ENCODE measurements at places on chromosomes 4 and X. TPM values are rescaled to one million over a fixed set of nuclear protein-coding genes. Genes with fewer than 3 reads are reported as not detected.

UCP1 gene
- total RNA-seq, result not detected

YY2 gene
- 1.2 TPM for total RNA-seq

HSD17B13 gene
- total RNA-seq, result not detected

NLGN3 gene
- not detected for total RNA-seq

KCNIP4 gene
- 0.80 TPM for total RNA-seq

OPN1LW gene
- not detected for total RNA-seq

P2RY10 gene
- not detected for total RNA-seq

PRR32 gene
- total RNA-seq, result not detected

PTCHD1 gene
- total RNA-seq, result not detected

MAN2B2 gene
- 13.0 TPM for total RNA-seq

SYP gene
- 0.29 TPM for total RNA-seq

KLHL5 gene
- total RNA-seq, result 62.7 TPM

SRPX gene
- 32.0 TPM for total RNA-seq

UGT2B7 gene
- total RNA-seq, result 21.3 TPM

DDIT4L gene
- total RNA-seq, result 3.1 TPM

FAM241A gene
- 1.4 TPM for total RNA-seq

STS gene
- total RNA-seq, result 2.2 TPM

SULT1B1 gene
- total RNA-seq, result not detected

KDR gene
- 1.4 TPM for total RNA-seq

WAS gene
- total RNA-seq, result 0.29 TPM

SUPT20HL1 gene
- total RNA-seq, result not detected

GPRASP1 gene
- 0.98 TPM for total RNA-seq

GPC3 gene
- total RNA-seq, result 3.3 TPM

ATP2B3 gene
- total RNA-seq, result not detected

TNMD gene
- not detected for total RNA-seq

ETDB gene
- total RNA-seq, result not detected

BRS3 gene
- total RNA-seq, result not detected

FRAS1 gene
- 9.1 TPM for total RNA-seq

MAGEC3 gene
- not detected for total RNA-seq

PABPC4L gene
- total RNA-seq, result 1.4 TPM

DGAT2L6 gene
- not detected for total RNA-seq

ARMCX2 gene
- total RNA-seq, result 29.4 TPM

TRIM61 gene
- total RNA-seq, result not detected

PPARGC1A gene
- 1.4 TPM for total RNA-seq

WNK3 gene
- 1.4 TPM for total RNA-seq

F11 gene
- total RNA-seq, result not detected

ERAS gene
- total RNA-seq, result not detected

SORBS2 gene
- 20.3 TPM for total RNA-seq

VGLL1 gene
- total RNA-seq, result 7.8 TPM

GLUD2 gene
- 0.72 TPM for total RNA-seq

PGAM4 gene
- total RNA-seq, result not detected

SPANXD gene
- not detected for total RNA-seq

TMPRSS11F gene
- total RNA-seq, result not detected

CENPVL2 gene
- total RNA-seq, result not detected

CNKSR2 gene
- 3.4 TPM for total RNA-seq

FATE1 gene
- total RNA-seq, result not detected

HSFX4 gene
- not detected for total RNA-seq

AFF2 gene
- under 0.01 TPM for total RNA-seq

ANXA10 gene
- 0.94 TPM for total RNA-seq

RNF212 gene
- total RNA-seq, result 3.5 TPM

ACOX3 gene
- 16.0 TPM for total RNA-seq

NMU gene
- total RNA-seq, result 8.2 TPM

GATA1 gene
- total RNA-seq, result not detected

SPCS3 gene
- total RNA-seq, result 90.4 TPM

H2BW2 gene
- total RNA-seq, result not detected

MTMR8 gene
- total RNA-seq, result 0.12 TPM

Data from epithelial cell of proximal tubule (primary cell).